Psoas muscle (tissue), 8 donors: ENCODE measurements at places on chromosomes 4 and X. TPM values are rescaled to one million over a fixed set of nuclear protein-coding genes. Genes with fewer than 3 reads are reported as not detected.

DNA sequence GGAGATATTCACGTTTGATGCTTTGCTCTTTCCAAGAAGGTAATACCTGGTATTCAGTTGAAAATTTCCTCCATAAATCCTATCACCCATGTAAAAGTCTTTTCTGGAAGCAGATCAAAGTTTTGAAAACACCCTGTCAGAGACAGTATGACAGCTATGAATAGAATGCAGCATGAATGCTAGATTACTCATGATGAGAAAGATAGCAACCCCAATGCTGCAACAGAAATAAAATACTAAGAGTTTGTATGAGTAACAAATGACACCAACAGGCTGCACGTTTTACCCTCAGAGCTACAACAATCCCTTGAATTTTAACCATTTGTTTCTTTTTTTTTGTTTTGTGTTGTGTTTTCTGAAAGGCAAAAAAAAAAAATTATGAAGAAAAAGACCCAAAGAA lies 108.6 kb downstream of the ARHGAP6 start:
- DNase-seq: no peak

DNA sequence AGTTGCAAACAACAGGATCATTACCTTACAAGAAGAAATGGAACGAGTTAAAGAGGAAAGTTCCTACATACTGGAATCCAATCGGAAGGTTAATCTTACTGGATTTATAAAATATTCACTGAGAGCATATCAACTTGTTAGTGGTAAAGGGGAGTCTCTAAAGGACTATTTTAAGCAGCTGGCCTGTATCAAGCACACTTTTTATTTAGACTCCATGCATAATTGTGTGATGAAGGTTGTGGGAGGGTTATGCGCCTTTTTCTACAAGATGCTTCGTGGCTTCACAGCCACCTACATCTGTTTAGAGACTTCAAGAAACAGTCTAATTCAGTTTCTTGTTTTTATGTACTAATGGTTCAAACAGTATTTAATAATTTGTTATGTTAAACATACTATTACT lies 56.6 kb downstream of the GRSF1 start:
- DNase-seq: no peak

DNA sequence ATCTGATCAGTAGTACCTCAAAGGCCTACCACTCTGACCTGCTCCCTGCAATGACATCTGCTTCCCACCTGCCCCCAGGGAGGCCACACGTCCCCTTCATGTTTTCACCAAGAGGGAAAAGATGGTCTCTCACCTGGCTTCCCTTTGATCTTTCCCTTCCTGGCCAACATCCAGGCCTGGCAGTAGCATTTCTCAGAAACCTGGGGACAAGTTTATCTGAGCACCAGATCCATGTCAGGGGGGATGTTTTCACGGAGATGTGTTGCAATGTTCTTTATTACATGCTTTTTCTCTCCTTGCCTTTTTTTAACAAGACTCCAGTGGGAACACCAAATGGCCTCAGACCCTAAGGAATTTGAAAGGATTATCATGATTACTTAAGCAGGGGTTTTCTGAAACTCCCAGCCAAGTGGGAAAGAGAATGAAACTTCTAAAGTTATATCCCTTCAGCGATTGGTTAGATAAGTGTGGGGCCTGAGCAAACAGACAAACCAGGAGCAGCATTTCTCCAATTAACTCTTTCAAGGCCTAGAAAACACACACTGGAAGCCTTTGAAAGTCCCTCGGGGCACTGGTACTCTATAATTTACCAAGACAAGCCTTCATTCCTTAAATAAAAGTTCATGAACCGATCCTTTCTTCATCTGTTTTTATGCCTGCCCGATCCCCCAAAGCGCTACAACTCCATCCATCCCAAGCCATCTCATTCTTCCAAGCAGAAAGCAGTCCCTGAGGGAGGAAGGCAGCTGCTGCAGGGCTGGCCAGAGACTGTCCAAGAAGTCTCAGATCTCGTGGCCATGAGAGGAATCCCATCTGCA lies 94.1 kb downstream of the BCOR start:
- DNase-seq: no peak

- no peak for DNase-seq
Observed at GRCh38 chrX:12582649-12583048, 208.6 kb upstream of the PRPS2 start.

- no peak for DNase-seq
Observed at GRCh38 chrX:30593440-30594200, 16.1 kb upstream of the TASL start.

Gene IGSF1
- polyA plus RNA-seq: 0.04 TPM

Gene HMX1
- not detected for polyA plus RNA-seq

- DNase-seq: no peak
Observed at GRCh38 chr4:54446581-54446980, 211.2 kb upstream of the KIT start.

GRCh38 chr4:182510836-182511235 lies 267.6 kb downstream of the TENM3 start:
- no peak for DNase-seq

Gene BTC
- polyA plus RNA-seq: 0.15 TPM

Gene USP17L26
- not detected for polyA plus RNA-seq

DNA sequence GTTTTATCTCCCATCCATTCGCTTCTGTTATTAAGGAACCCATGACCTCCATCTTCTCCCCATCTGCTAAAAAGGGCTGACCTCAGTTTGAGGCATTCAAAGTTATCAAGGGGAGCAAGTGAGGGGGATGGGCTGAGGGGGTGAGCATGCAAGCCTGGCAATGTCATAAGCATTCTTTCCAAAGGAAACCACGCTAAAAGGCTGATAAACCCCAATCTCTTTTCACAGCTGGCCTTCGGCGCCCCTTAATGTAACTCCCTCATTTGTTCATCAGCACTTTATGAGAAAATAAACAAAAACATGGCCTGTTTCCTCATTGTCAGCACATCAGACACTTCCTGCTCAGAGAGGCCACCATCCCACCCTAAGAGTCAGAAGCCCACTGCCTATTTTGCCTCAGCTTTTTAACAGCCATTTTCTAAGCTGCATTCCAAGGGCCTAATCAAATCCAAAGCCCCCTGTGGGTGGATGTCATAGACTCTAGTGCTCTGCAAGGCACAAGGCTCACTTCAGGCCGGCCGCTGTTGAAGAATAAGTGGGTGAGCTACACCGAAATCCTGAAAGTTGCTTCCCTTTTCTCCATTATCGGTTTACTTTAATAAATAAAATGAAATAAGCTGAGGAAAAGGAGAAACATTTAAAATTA lies 92.0 kb upstream of the SRD5A3 start:
- DNase-seq: no peak

GRCh38 chr4:8121292-8122015 lies 37.2 kb downstream of the ABLIM2 start:
- no peak for DNase-seq

Gene LAMP2
- polyA plus RNA-seq: 89.4 TPM

Gene SOX3
- 0.10 TPM for polyA plus RNA-seq

GRCh38 chr4:116736756-116737155 lies 348.6 kb downstream of the TRAM1L1 start:
- no peak for DNase-seq

GRCh38 chrX:148389629-148390028 lies 110.8 kb upstream of the AFF2 start:
- no peak for DNase-seq

GRCh38 chr4:127523369-127523768 lies 109.4 kb upstream of the INTU start:
- DNase-seq: no peak
